ENCODE measurements at places on chromosomes 2 and 18.

DNA sequence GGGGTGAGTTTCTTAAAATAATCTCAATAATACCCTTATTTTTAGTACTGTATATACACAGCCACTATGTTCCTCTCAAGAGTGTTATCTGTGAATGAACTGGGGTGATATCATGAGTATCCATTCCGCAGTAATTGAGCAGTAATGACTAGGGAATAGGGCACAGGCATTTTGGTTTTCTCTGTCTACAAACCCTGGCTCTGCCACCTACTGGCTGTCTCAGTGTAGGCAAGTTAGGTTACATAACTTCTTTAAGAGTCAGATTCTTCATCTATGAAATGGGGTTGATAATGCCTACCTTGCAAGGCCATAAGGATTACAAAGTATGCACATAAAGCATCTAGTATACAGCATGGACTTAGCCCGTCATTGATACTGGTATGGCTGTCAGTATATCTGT, 555.8 kb downstream of the NRXN1 start:
- no peak for DNase-seq

DNA sequence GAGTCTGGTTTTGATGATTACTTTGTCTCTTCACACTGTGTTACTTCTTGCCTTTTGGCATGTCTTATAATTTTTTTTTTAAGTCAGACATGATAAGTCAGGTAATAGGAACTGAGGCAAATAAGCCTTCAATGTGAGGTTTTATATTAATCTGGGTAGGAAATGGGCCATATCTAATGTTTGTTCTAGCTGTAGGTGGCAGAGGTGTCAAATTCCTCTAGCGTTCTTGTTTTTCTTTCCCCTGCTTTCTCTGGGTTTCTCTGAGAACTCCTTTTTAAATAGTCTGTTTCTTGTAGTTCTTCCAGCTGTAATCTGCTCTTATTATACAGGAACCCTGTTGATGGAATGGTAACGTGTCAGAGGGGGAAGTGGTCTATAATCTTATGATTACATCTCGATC, 5.7 kb downstream of the SP140 start:
- no peak for DNase-seq

GRCh38 chr2:7333960-7334493, 416.8 kb downstream of the RNF144A start:
- DNase-seq: no peak

GRCh38 chr18:9278028-9278427, 56.5 kb upstream of the TWSG1 start:
- no peak for DNase-seq

- no peak for DNase-seq
These were observed 55.0 kb upstream of the CTDP1 start for GRCh38 chr18:79624356-79625170.

DNA sequence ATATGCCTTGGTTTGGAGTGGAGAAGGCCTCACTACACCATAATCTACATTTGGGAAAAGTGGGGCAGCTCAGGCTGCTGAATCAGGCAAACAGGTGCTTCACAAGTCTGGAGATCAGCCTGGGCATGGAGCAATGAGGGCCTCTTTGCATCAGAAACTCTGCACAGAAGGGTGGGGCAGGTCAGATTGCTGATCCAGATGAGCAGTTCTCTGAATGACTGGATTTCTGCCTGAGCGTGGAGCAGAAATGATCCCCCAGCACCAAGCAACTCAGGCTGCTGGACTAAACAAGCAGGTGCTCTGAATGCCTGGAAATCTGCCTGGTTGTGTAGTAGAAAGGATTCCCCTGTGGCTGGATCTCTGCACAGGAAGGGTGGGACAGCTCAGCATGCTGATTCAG, 605.3 kb upstream of the ZNF804A start:
- no peak for DNase-seq

- DNase-seq: peak; percentile 65
These were observed 751.2 kb upstream of the NRXN1 start for GRCh38 chr2:51782921-51783765.

DNA sequence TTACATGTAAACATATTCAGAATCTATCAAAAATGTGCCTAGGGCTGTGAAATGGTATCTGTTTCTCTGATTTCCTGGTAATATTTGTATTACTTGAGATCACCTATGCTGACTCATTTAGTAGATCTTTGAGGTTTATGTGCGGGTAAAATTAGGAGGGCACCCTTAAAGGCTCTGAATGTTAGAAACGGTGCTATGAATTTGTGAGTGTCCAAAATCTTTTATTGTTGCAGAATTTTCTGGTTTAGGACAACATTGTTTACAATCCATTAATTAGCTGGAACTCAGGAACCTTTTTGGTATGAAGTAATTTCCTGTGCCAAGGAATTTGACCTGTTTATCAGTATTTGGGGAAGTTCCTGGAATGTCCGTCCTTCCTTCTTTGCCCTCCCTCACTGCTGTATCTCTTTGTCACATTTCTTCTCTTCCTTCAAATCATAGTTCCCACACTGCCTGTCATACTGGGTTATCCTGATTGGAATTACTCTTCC, 130.5 kb downstream of the TANC1 start:
- DNase-seq: no peak

Measured in fibroblast of skin of back (primary cell).